Activated CD4-positive, alpha-beta T cell treated with anti-CD3 and anti-CD28 coated beads, Interleukin-2, amount 50 U/mL, for 24 hours (primary cell): ENCODE measurements at places on chromosomes 1 and 21.

DNA sequence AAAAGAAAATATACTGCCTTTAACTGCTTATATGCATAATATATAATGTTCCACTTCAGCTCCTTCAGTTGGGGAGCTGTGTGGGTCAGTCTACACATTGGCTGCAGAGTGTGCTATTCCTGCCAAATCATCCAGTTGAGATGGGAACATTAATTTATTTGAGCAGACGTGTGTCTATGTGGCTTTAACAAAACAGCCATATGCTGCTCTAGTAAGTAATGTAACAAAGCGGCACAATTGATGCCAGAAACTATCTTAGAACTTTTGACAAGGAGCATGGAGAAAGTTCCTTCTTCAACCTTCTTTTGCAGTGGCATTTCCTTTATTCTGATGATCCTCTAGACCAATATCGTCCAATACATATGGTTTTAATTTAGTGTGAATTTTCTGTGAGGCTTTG lies 285.9 kb upstream of the C1orf87 start:
- DNase-seq: no peak

DNA sequence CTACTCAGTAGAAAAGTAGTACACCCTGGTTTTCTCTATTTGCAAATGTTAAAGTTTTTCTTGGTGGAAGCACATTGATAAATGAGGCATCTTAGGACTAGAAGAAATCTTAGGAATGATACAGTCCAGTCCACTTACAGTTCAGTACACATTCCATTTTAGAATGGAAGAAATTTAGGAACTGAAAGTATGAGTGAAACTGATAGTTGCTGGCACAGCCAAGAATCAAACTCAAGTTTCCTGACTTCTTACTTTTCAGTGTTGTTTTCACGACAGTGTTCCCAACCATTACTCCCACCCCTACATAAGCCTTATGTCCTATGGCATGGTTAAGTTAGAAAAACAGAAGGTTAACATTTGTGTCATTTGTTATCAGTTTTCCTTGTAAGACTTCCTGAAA lies 258.5 kb downstream of the BACH1 start:
- DNase-seq: no peak

DNA sequence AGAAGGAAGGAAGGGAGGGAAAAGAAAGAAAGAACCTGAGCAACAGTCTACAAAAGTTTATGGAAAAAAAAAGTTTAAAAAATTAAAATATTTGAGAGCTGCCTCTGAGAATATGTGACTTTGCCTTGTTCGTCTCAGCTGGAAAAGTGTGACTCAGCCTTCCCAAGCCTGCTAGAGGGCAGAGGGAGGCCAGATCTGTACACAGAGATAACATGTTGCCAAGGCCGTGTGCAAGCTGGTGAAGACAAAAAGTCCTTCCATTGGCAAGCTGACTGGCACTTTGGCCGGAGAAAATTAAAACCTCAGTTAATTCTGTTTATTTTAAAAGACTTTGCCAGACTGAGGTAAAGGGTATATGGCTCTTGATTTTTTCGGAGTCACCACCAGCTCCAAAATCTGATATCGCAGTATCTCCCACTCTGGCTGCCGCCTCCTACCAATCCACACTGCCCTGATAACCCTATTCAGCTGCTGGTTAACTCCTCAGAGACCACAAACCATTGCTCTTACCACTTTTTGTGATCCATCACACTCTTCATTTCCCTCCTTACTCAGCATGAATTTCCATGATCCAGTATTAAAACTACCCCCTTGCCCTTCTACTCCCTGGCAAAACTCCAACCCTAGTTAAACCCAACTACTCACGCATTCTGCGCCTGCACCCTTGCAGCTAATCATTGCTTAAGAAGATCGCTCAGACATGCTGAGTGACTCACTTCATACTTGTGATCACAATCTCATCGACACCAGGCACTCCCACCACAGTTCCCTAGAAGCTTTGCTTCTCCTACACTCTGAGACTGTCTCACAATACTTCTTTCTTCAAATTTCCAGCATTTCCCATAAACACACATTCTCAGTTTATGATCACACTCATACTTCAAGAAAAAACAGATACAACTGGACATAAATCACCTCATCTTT lies 5.7 kb upstream of the PPP1R15B start:
- DNase-seq: no peak

GRCh38 chr1:236204656-236205055 lies 62.3 kb downstream of the GPR137B start:
- DNase-seq: no peak

DNA sequence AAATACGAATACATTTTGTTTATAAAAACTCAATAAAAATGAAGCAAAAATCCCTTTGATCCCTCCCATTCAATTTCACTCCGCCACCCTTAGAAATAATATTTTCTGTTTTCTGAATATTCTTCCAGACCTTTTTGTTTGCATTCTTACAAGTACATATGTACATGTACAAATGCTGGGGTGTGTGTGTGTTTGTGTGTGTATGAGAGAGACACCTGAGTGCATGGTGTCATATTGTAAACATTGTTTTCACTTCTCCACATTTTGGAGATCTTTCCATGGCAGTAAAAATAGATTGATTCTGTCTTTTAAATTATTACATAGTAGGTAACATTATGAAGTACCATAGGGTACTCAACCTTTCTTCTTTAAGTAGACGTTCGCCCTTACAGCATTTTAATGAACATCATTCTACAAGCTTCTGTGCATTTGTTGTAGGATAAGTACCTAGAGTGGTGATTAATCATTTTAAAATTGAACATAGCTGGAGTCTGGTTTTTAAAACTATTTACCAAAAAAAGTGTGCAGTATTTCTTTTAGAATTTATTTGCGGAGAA lies 1.3 kb upstream of the MPC2 start:
- no peak for DNase-seq

GRCh38 chr1:162144853-162145252 lies 75.4 kb downstream of the NOS1AP start:
- no peak for DNase-seq

GRCh38 chr1:36238433-36238832 lies 14.2 kb downstream of the THRAP3 start:
- DNase-seq: no peak

DNA sequence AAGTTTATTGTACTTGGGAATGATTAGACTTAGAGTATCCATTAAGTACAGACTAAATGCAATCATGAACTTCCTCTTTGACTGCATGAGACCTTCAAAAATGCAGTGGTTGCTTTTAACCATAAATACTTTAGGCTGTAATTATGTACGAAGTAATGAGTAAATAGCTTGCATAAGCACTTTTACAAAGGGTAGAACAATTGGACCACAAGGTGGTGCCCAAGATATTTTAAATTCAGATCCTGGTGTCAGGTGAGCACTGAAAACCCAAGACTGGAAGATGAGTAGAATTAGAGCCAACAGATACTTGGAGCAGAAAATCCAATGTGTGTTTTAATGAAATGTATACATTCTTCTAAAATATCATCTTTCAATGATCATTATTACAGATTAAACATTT lies 43.4 kb upstream of the RHOU start:
- DNase-seq: no peak

DNA sequence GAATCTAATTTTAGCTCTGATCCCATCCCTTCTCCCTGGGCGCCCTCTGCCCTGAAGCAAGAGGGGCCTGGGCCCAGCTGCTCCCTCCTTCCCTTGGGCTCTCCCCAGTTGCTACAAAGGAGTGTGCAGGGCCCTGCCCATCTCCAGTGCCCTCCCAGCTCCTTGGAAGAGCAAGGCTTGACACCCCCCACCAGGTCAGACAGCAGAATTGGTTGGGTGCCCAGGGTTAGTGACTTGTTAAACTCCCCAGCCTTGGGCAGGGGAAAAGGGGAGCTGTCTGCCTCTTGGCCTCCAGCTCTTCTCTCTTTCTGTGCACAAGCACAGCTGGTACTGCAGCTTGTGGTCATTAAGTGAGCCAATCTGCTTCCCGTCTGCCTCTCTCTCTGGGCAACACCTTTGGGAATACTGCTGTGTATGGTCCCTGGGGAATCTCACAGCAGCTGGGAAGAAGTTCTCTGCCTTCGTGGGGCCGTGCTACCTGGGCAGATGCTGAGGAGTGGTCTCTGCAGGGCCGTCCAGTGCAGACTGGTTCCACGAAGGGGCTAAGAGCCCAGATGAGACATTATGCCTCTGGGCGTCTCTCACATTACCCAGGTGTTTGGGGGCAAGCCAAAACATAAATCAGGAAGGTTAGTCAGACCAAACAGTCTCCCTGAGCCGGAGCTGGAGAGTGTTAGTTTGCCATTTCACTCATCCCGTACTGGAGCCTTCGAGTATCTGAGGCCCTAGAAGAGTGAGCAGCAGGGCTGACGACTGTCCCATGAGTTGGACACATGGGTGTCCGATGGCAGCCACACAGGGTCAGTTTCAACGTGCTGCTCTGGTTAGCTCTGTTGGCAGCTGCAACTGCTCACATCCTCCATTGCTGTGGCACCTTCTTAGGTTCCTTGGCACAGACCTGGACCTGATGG lies 37.3 kb downstream of the TMEM53 start:
- DNase-seq: no peak

DNA sequence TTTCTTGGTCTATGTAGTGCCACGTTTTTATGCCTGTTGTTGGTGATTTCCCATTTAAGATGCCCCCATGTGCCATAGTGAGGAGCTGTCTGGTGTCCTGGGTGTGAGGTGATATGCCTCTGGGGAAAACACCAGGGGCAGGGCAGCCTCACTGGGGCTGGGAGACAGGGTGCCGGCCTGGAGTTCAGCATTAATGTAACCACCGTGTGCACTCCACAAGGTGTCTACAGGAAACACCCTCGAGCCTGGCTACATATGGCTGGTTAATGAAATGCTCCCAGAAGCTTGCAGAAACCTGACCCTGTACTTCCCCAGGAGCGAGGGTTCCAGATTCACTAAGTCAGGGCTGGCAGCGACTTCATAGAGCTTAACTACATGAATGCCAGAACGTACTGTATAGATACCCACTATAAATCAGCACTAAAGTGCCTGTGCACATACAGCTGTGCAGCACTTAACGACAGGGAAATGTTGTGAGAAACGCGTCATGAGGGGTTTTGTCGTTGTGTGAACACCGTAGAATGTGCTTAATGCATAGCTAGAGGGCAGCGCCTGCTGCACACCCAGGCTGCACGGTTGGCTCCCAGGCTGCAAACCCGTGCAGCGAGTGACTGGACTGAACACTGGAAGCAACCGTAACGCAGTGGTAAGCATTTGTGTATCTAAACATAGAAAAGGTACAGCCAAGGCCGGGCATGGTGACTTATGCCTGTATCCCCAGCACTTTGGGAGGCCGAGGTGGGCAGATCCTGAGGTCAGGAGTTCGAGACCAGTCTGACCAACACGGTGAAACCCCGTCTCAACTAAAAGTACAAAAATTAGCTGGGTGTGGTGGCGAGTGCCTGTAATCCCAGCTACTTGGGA lies 10.4 kb downstream of the TFF2 start:
- DNase-seq: no peak

- no peak for DNase-seq
These were observed 83.8 kb downstream of the DIRAS3 start for GRCh38 chr1:67966666-67967009.

DNA sequence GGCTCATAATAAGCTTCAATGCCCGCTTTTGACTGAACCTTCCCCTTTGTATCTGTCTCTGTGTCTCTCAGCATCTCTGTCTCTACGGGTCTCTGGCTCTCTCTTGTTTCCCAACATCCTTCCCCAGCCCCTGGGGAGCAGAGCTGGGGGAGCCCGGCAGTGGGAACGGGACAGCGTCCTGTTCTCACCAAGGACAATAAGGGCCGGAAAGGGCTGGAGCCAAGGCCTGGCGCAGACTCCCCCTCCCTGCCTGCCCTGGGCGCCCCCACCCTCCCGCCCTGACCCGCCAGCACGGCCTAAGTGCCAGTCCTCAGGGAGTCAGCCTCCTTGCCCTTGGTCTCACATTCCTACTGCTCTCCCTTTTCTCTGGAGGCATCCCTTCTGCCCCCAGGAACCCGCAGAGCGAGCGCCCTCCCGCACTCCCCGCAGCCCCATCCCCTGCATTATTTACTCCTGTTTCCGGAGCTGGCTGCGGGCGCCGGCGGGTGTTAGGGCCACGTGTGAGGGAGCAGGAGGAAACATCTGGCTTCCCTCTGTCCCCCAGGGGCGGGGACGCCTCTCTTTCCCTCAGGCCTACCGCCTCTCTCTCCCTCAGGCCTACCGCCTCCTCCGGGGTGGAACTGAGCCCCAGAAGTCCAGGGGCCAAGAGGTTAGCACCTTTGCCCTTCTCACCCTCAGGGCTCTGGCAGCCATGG lies 6.5 kb downstream of the KRTCAP2 start:
- DNase-seq: no peak

- no peak for DNase-seq
These were observed 11.9 kb downstream of the SLC1A7 start for GRCh38 chr1:53130598-53130877.

GRCh38 chr1:183023146-183023600 lies at the start of gene LAMC1:
LAMC1 (plus strand) TSS chr1:183023420; CDS start chr1:183023717, 297 bp downstream.
- DNase-seq: no peak

DNA sequence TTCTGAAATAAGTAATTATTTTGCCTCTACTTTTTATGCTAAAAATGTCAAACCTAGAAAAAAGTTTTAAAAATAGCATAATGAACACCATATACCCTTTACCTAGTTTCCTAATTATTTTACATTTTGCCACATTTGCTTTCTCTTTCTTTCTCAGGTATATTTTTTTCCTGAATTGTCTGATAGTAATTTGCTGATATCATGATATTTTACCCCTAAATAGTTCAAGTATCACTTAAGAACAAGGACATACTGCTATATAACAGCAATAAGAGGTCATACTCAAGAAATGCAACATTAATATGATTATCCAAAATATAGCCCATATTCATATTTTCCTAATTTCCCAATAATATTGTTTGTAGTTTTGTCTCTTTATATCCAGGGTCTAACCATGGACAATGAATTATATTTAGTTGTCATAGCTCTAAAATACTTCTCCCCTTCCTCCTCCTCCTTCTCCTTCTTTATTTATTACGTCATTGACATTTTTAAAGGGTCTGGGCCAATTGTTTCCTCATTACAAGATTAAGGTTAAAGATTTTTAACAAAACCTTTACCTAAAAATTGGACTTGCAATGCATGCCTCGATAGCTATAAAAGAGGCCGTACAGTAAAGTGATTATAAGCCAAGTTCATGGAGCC lies 20.3 kb upstream of the SMYD2 start:
- DNase-seq: no peak

DNA sequence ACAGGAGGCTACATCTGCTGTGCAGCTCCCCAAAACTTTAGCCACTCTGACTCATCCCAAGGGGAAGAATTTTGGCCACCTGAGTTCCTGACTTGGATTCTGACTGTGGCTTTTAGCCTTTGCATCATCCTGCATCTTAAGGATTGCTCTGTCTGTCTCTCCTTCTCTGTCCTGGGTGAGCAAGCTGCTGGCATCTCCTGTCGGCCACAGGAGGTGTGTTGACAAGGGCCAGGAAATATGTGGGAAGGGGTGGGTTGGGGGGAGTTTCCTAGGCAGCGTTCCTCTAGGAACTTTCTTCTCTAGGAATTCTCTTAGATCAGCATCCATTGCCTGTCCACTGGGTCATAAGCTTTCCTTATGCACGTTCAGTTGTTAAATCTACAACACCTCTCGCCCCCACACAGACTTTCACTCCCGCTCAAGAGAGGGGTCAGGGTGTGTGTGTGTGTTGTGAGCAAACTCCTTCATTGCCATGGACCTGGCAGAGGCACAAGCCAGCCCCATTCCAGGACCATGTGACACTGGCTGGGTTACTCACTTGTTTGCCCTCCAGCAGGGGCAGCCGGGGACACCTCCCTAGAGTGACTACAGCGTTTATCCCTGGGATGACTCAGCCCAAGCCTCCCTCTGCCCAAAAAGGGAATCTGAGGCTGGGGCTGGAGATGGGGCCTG lies 145.0 kb upstream of the DUSP10 start:
- no peak for DNase-seq
